ENCODE measurements at places on chromosomes 7 and 10.

GRCh38 chr10:79345241-79346011, 1.8 kb upstream of the PPIF start:
- DNase-seq: no peak

- DNase-seq: no peak
Measured at GRCh38 chr10:11204351-11204942, 186.8 kb downstream of the CELF2 start.

DNA sequence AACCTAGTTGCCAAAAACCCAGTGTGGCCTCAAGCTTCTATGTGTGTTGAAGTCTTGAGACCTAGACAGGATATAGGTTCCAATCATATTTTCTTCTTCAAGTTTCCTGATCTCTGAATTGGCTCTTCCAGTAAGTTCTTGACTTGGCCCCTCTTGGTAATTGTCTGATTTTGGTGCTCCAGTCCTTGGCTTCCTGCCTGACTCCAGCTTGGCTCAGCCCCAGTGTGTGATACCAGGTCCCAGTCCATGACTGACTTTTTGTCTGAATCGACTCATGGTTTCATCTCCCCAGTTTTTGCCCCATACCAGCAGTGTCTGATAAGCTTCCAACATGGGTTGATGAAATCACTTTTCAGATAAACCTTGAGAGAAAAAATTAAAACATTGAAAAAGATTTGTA, 72.3 kb downstream of the FAS start:
- DNase-seq: no peak

DNA sequence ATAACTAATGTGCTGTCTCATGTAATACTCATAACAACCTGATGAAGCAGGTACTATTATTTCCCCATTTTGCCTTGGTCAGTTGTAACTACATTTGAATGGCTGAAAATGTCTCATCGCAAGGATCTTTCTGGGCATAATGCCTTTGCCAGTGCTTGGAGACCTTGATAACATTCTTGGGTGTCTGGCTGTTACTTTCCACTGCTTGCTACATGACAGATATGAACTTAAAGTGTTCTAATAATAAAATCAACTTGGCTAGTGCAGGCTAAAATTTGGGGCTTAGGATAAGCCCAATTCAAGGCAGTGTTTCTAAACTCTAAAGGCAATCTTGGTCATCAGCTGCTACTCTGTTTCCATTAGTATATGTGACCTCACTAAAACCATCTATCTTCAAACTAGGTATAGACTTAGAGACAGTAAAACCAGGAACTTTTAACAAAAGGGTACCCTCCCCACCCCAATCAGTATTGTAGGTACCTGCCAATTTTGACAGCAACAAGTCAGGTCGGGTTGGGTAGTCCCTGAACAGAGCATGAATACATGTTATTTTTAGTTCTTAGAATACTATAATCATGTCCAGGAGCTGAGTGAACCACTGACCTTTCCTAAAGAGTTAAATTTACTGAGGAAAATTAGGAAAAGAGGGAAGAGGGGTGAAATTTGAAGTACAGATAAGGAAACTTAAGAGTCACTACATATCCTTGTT, 68.2 kb upstream of the AHR start:
- no peak for DNase-seq

DNA sequence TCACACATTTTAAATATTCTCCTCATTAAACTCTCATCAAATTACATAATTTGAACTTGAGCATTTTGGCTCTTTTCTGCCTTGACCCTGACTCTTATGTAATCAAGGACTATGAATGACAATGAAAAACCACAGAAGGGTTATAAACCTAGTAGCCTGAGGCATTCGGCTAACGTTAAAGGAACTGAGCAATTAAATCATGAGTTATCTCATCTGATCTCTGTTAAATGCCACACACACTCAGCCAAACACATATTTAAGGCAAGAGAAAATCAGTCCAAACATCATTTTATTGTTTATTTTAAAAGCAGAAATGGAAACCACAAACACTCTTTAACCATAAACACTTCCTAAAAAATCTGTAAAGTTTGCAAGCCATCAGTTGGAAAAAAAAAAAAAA, 204.3 kb downstream of the DGKI start:
- no peak for DNase-seq

- DNase-seq: no peak
Measured at GRCh38 chr10:59433720-59434428, 71.5 kb upstream of the FAM13C start.

DNA sequence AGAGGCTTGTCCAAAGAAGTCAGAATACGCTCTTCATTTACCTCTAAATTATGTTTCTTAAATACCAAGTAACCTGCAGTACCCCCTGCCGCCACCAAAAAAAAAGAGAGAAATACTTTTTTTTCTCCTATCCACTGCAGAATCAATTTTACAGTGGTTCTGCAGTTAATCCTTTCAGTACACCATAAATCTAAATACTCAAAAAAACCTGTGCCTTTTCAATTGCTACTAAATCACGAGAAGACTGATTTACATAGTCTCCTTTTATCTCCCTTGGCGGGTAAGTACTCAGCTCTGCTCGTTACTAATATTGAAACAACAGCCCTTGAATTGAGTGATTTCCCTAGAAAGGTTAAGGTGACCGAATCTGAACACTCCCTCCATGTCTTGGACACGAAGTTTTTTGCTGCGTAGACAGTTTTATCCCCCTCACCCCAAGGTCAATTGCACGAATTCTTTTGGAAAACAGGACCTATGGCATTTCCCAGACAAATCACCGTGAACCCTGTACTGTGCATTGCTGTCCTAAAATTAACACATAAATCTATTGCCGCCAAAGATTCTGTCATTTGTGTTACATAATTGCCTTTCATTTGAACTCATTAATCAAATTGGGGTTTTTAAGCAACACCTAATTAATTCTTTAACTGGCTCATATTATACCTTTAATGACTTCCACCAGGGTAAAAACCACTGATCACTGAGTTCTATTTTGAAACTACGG, 512 bp upstream of the VIM start:
- no peak for DNase-seq

- DNase-seq: no peak
Measured at GRCh38 chr10:92697663-92698511, 8.1 kb downstream of the HHEX start.

- no peak for DNase-seq
Measured at GRCh38 chr7:127619681-127620405, 1.9 kb upstream of the PAX4 start.

- DNase-seq: no peak
Measured at GRCh38 chr10:119619215-119619614, 22.5 kb upstream of the TIAL1 start.
